ENCODE measurements at places on chromosomes 13 and 19.
A peak's percentile ranks its signal among the peaks of the same experiment; 100 is the strongest.

- peak; percentile 33 for DNase-seq
Measured at GRCh38 chr13:29457299-29457698, 138.2 kb downstream of the SLC7A1 start.

DNA sequence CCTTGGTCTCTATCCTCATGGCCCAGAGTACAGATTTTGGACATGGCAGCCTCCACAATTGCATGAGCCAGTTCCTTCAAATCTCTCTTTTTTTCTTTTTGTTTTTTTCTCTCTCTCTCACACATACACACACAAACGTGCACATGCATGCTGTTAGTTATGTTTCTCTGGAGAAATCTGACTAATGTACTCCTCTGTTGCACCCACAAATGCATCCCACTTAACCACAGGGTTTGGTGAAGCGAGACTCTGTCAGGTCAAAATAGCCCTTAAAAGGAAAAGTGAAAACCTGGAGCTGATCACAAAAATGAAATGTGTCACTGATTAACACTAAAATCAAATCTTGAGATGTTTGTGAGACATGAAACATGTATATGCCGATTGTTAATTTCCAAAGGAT, 374.6 kb upstream of the ARGLU1 start:
- no peak for DNase-seq

GRCh38 chr13:48504606-48505005, 28.3 kb downstream of the RCBTB2 start:
- DNase-seq: no peak

DNA sequence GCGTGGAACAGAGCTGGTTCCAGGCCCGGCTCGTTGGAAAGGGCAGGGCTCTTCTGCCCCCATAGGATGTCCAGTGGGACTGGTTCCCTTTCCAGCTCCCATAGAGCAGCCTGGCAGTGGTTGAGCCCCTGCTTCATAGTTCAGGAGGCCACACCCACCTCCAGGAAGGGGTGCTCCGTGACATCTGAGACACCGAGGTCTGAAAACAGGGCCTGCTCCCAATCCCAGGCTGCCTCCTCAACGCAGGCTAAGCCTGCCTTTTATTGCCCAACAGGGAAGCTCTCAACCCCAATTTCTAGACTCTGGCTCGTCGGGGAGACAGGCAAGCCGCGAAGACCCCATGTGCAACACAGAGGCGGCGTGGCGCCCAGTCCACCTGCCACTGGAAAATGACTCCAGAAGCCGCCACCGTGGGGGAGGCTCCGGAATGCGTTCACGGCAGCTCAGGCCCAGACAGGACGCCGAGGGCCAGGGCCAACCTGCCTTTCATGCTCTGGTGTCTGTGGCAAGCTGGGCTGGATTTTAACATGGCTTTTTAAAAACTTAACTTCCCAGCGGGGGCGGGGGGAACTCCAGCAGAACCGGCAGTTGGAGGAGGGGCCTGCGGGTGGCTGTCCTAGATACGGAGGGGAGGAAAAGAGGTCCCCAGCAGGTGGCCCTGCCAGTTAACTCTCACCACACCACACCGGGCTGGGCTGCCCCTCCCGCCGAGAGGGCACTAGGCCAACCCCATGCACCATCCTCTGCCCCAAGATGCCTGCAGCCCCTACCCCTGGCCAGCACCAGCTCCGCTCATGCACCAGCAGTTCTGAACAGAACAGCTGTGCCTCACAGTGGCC, 17.9 kb upstream of the TINCR start:
- no peak for DNase-seq

- DNase-seq: no peak
Measured at GRCh38 chr13:109900320-109900719, 113.9 kb upstream of the IRS2 start.

- DNase-seq: no peak
Measured at GRCh38 chr13:94210816-94211215, 268.7 kb downstream of the DCT start.

- no peak for DNase-seq
Measured at GRCh38 chr13:110808138-110808537, 94.6 kb downstream of the ING1 start.

DNA sequence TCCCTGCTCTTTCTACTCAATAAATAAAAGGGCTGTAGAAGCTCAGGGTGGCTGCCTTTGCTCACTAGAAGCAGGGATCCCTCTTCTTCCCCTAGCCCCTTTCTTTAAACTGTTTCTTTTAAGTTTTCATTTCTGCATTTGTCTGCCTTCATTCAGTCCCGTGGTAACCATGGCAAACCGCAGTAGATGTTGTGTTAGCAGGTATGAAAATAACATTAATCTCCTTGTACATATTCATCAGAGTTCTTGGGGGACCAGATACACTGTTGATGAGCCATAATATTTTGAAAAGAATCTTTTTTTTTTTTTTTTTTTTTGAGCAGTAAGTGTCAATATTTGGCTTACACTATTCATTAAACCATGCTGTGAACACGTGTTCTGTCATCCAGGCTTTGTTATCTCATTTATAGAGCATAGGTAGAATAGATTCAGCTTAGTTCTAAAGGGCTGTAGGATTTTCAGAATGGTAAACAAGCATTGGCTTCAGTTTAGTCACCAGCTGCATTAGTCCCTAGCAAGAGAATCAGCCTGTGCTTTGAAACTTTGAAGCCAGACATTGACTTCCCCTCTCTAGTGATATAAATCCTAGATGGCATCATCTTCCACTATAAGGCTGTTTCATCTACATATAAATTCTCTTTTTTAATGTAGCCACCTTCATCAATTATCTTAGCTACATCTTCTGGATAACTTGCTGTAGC, 59.4 kb upstream of the SPRY2 start:
- DNase-seq: no peak

DNA sequence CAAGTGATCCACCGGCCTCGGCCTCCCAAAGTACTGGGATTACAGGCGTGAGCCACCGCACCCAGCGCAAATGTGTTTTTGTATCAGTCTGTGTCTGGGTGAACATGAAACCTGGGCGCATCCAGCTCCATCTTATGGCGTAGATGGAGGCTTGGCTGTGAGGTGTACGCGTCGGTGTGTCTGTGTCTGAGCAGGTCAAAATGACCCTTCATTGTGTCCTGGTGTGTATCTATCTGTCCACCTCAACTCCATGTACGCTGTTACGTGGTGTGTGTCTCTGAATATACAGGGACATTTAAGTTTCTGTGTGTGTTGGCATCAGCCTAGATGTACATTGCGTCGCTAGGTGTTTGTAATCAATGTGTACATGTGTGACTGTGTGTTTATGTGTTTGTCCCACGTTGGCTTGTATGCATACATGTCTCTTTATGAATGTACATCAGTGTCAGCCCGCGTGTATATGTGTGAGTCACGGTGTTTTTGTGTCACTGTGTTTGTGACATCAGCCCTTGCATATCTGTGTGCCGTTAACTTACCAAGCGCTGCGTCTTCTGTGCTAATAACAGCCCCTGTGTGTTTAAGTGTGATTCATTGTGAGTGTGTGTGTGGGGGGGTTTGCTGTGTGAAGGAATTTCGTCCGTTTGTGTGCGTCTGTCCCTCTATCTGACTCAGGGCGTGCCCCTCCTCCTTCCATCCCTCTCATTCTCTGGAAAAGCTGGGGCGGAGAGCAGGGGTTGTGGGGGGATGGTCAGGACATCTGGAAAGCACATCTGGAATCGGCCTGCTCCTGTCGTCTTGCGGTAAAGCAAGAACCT, 6.4 kb downstream of the AXL start:
- DNase-seq: peak; percentile 98

DNA sequence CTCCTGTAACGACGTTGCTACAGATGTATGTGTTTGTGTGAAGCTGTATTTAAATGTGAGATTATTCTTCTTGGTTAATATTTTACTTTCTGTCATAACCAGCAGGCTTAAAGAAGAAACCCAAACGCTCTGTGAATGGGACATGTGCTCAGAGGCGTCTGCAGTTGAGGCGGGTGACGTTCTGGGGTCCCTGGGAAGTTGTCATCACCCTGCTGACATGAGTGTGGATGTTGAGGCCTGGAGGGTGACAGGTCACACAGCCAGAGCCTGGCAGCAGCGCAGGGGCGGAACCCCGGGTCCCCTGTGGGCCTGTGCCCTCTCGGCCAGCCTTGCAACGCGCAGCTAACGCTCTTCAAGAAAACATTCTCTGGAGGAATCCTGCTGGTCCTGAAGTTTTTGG, 16.6 kb downstream of the RASA3 start:
- no peak for DNase-seq

- no peak for DNase-seq
Measured at GRCh38 chr19:13623716-13624710, 117.7 kb upstream of the CACNA1A start.

GRCh38 chr13:98300956-98301641, 124.0 kb upstream of the RNF113B start:
- peak; percentile 85 for DNase-seq

- DNase-seq: no peak
Measured at GRCh38 chr13:27593267-27593666, 27.1 kb downstream of the LNX2 start.

- DNase-seq: no peak
Measured at GRCh38 chr19:12596485-12596884, 14.1 kb downstream of the ZNF490 start.
